ENCODE measurements at places on chromosomes 5 and 9.

DNA sequence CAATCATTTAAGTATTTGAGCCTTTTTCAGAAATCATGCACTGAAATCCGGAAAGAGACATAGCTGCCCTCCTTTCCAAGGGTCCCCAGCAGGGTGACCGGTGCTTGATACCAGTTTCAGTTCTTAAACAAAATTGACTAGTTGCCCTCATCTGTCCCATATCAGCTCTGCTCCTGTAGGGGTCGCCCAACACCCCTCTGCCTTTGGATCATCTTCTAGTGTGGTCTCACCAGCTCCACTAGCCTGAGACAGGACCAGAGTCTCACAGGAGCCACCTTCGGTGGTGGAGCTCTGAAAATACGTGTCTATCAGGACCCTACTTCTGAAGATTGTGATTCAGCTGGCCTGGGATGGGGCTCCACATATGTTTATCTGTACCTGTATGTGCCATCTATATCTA is 428.2 kb downstream of the ENC1 start:
- no peak for DNase-seq

GRCh38 chr5:125106881-125107280 is 360.4 kb upstream of the ZNF608 start:
- DNase-seq, result no peak

GRCh38 chr9:130143958-130144366 is 28.2 kb upstream of the NCS1 start:
- no peak for DNase-seq

DNA sequence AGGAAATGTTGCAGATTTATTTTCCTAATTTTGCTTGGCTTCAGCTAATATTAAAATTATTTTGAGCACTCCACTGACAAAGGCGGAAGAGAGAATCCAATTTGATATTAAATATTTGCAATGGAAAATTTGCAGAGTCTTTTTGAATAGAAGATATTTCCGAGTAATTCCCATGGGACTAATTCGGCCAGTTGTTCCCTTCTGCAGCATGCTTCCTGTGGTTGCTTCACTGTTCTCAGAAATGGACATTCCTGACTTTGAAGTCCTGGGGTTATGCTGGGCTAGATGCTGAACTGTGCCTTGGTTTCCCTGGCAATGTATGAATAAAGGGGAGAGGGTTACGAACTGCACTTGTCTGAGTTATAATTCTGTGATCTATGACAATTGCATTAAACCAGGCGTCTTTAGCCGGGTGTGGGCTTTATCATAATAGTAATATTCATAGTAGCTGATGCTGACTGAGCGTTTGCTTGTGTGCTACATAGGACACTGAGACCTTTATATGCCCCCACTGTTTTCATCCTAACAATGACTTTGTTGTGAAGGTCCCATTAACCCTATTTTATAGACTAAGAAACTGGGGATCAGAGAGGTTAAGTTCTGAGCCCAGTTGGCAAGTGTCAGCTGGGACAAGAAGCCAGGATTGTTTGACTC is 114.5 kb upstream of the SPRY4 start:
- no peak for DNase-seq

GRCh38 chr5:11400316-11400715 is 503.9 kb downstream of the CTNND2 start:
- DNase-seq, result no peak

GRCh38 chr5:117473165-117473564 is 898.5 kb upstream of the SEMA6A start:
- DNase-seq, result no peak

GRCh38 chr5:88892669-88893068 is 9.7 kb upstream of the MEF2C start:
- no peak for DNase-seq

DNA sequence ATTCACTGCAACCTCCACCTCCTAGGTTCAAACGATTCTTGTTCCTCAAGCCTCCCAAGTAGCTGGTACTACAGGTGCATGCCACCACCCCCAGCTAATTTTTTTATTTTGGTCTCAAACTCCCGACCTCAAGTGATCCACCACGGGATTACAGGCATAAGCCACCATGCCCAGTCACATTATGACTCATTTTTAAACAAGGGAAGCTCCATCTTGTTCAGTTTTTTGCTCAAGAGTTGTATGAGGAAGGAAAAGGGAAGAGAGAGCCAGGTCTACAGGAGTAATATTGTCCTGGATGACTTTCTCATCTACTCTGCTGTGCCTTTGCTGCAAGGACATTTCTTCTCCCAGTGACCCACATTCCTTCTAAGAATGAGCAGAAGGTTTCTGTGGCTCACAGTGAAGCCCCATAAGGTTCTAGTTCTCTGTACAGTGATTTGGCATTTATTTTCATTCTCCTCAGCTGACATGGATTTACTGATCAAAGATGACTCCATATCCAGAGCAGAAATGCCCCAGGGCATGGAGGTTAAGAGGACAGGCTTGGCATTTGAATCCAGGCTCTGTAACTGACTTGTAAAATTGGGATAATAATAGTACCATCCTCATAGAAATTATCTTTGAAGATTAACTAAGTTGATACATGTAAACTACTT is 153.5 kb downstream of the CDH6 start:
- no peak for DNase-seq

DNA sequence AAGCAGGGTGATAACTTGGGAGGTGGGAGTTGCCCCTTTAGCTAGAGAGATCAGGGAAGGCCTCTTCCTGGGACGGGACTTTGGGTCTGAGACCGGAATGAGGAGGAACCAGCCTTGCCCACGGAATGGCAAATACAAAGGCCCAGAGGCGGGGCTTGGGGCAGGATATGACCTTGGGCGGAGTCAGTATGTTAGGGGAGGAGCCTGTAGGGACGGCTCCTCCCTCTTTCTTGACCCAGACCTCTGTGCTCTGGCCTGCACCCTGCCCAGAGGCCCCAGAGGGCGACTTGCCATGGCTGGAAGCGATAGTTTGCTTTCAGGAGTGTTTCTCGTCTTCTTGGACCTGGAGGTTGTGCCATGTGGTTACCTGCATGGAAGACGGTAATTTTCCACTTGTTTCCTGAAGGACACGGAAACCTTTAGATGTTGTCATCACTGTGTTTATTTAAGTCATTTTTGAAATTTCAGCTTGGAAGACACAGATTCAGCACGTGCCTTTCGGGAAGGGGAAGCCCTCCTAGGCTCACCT is 85.6 kb downstream of the DAB2IP start:
- DNase-seq, result no peak

- no peak for DNase-seq
Observed at GRCh38 chr5:81760521-81760920, 9.6 kb upstream of the SSBP2 start.

Measured in hypothalamus (tissue), 51 donors.